ENCODE measurements at places on chromosomes 5 and 9.

GRCh38 chr5:153158608-153159007 lies 331.9 kb upstream of the GRIA1 start:
- no peak for DNase-seq

DNA sequence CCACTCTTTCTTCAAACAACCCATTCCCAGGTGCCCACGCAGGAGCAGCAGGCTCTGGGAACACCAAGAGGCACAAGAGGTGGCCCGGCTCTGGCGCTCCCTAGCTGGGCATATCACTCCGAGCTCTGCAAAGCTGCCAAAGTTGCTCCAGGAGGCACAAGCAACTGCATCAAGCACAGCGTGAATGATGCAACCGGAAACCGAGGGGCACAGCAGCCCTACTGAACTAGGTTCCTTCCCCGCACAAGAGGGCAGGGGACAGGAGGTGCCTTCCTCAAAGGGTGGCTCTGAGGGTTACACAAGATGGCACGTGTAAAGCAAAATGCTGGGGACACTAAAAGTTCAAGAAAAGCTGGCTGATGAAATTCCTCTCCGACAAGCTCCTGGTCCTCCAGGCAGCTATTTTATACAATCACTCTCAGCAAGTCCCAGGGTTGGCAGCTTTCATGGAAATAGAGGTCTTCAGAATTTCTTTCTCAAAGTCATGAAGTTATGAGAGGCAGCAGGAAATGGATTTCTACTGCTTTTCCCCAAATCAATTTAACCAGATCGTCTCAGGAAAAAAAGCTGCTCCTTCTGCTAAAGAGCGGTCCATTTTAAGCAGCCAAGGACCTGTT lies 22.9 kb downstream of the PSMB7 start:
- peak; percentile 69 for DNase-seq

DNA sequence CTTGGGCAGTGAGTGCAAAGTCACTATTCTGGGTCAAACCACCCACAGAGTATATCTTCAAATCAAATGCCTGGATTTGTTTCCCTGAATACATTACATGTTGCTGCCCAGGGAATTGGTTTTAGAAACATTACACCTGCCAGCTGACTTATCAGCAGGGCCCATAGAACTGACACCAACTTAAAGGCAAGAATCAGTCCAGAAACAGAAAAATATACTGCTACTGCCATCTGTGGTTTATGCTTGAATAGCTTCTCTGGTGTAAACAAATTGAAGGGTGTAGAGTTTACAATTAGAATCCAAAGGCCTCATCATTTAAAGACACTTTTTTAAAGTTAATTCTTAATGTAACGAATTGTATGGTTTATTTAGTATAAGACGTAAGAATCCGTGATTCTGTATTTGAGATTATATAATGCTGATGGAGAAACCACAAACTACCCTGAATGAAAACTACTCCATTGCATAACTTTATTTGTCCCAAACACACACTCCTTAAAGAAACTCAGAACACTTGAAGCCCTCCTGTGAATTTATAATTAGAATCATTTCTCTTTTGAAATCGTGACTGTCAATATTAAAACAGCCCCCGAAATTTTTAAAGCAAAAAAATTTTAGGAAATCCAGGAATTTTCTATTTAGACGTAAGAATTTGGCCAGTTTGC lies 6.2 kb downstream of the NR6A1 start:
- DNase-seq, result no peak

GRCh38 chr5:179978792-179979191 lies 71.1 kb upstream of the TBC1D9B start:
- DNase-seq, result no peak

DNA sequence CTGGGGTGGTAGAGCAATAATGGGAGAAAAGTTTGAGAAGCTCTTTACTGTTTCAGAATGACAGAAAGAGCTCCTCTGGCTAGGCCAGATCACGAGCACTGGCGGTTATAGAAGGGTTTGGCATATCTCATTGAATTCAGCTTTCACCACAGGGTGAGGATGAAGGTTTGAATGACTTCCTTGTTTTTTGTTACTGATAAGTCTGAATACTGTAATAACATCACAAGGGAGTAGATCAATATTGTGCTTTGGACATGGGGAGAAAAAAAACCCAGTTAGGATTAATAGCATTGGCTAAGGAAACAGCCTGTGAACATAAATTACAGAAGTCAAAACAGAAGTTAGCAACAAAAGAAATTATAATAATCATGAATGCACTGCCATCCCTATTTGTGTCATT lies 9.4 kb downstream of the PHAX start:
- no peak for DNase-seq

- no peak for DNase-seq
Measured at GRCh38 chr9:102405218-102405867, 589.8 kb upstream of the CYLC2 start.

GRCh38 chr9:7935681-7936080 lies 136.1 kb upstream of the DMAC1 start:
- no peak for DNase-seq
